ENCODE measurements at places on chromosomes 4 and X.

DNA sequence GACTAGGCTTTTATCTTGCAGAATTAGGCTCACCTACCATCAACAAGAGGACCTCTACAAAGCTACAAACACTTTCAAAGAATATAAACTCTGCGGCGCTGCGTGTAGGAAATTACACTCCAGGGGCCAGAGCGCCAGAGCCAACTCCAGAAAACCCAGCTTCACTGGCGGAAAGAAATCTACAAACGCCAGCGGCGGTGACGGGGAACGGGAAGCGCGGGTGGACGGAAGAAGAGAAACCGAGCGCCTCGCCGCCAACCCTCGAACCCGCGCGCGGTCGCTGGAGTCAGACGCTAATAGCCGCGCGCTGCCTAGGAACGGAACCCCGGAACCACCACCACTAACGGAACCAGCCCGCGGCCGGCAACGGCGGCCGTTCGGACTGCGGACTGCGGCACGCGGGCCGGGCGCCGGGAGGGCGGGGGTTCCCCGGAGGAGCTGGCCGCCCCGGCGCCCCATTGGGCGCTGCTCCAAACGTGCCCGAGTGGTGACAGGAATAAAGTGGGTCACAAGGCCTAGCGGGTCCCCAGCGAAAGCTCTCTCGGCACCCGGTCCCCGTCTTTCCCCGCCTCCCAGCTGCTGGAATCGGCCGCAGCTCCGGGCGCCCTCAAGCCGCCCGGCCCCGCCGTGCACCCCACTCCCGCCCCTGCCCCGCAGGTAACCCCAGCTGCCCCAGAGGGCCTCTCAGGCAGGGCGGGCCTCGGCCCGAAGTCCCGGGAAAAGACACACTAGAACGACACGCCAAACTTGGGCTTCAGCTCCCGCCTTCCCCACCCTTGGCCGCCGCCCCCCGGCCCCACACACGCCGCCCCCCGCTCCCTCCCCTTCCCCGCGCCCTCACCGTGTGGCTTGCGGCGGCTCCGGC, 836 bp downstream of the CLOCK start:
- peak; percentile 93 for DNase-seq

DNA sequence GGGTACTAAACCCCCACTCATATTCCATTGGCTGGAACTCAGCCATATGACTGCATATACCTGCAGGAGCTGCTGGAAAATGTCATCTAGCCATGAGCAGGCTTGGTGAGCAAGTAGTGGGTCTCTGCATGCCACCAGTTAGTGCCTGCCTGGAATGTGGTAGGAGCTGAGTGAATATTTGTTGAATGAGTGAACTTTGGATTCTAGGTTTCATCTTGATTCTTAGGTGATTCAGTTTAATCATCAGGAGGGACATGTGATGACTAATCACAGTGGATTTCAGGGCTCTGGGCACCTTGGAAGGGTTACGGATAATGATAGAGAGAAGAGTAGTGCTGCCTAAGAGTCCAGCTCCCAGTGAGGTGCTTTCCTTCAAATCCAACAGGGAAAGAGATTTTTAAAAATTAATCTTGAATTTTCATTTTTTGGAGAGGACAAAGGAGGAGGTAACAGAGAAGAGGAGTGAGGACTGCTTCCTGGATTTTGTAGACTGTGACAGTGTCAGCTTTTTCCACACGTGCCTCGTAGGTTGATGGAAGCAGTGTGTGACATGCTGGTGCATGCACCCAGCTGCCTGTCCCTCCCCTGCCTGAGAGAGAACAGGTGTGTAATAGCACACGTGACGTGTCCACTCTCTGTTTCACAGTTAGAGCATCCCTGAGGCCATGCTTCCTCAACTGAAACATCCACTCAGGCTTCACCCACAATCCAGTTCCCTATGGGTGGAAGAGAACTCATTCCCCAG, 30.4 kb downstream of the NHS start:
- no peak for DNase-seq

DNA sequence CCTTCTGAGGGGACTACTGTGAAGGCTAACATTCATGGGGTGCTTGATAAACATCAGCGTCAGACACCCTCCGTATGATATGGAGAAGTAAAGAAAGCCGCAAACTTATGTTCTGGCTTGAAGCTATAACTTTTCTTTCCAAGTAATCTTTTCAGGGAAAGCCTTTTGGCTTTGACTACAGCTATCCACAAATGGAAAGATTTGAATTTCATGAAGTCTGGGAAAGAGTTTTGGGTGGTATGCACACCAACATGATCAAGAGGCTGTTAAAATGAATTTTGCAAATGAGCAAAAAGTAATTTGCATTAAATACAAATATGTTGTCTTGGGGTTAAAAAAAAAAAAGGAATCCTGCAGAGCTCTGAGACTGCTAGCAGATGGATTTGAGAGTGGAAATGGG, 114.8 kb upstream of the LIMCH1 start:
- no peak for DNase-seq

- DNase-seq, result peak; percentile 69
Measured at GRCh38 chrX:132022198-132022966, 720 bp upstream of the STK26 start.

DNA sequence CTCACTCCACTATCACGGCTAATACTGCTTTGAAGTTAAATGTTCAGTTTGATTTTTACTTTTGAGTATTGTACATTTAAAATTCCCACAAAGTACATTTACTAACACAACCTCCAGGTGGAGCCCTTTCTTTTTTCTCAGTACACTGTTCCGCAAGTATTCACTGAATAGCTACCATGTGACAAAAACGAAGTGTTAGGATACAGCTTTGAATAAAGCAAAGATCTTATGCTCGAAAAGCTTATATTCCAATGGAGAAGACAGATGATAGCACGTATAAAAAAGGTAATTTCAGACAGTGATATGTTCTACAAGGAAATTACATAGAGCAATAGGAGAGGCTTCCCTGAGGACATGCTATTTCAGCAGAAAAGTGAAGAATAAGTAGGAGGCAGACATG, 60.7 kb upstream of the ABCG2 start:
- peak; percentile 85 for DNase-seq

- no peak for DNase-seq
Measured at GRCh38 chrX:11478911-11479310, 185.7 kb downstream of the AMELX start.

DNA sequence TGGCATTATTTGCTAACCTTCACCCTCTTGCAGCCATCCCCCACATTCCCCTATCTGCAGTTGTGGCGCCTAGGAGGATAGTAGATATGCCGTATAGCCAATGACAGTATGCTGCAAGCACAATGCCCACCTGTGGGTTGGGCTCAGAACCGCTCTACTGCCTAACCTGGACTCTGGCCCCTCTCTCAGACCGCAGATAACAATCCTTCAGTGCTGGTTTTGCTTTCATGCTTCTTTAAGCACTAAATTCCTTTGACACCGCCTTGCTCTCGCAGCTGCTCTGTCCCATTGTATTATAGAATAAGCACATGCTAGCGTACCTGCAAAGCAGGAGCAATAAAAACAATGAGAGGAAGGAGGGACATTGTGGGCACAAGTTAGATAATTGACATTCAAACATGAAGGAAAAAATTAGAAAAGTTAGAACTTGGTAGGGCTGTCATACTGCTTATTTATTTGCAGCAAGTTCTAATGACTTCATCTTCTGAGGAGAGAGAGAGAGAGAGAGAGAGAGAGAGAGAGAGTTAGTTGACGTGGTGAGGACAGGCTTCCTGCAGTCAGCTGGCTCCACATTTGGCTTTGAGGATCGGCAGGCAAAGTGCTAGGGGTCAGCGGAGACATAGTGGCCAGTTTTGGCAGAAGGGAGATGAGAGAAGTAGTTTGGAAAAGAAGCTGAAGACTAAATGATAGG, 55.8 kb downstream of the WWC2 start:
- DNase-seq, result no peak

GRCh38 chr4:47519239-47519883, 34.3 kb downstream of the ATP10D start:
- DNase-seq, result peak; percentile 12

- no peak for DNase-seq
Measured at GRCh38 chrX:1393871-1394615, 2.1 kb upstream of the SLC25A6 start.

DNA sequence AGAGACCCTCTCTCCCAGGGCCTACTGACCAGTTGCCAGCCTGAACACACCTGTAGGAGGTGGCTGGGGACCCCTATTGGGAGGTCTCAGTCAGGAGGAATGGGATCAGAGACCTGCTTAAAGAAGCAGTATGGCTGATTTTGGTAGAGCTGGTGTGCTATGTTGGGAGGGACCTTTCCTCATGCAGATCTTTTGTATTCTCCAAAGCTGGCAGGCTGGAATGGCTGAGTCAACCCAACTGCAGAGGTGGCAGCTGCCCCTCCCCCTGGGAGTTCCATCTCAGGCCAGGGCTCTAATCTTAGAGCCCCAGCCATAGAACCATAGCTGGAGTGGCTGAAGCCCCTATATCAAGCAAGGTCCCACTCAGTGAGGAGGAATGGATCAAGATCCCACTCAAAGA, 279.3 kb upstream of the BMP3 start:
- DNase-seq, result no peak

DNA sequence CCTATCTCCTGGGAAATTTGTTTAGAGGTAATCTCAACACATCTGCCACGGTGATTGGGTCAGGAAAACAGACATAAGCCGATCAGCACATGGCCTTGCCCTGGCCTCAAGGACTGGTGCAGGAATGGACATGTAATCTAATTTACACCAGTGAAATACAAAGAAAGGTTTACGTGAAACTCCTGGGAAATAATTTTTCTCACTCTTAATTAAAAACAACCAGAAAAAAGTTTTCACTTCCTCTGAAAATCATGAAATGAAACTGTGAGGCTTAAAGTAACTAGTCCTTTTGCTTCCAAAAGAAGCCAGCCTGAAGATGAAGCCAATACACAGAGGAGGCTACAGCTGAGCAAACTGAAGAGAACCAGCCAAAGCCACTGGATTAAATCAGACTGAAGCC, 154.1 kb upstream of the FAM241A start:
- no peak for DNase-seq

DNA sequence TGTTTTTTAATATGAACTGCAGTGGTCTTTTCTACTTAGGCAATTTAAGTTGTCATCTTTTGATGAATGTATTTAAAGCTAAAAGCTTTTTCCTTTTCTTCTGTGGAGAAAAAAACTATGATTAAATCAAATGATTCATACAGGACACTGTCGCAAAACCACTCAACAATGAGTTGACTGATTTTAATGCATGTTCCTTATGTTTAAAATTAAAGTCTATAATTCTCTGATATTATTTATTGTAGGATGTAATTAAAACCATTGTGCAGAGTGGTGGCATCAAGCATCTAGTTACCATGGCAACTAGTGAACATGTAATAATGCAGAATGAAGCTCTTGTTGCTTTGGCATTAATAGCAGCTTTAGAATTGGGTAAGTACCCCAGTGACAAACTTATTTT, 172.5 kb downstream of the RAP1GDS1 start:
- no peak for DNase-seq

DNA sequence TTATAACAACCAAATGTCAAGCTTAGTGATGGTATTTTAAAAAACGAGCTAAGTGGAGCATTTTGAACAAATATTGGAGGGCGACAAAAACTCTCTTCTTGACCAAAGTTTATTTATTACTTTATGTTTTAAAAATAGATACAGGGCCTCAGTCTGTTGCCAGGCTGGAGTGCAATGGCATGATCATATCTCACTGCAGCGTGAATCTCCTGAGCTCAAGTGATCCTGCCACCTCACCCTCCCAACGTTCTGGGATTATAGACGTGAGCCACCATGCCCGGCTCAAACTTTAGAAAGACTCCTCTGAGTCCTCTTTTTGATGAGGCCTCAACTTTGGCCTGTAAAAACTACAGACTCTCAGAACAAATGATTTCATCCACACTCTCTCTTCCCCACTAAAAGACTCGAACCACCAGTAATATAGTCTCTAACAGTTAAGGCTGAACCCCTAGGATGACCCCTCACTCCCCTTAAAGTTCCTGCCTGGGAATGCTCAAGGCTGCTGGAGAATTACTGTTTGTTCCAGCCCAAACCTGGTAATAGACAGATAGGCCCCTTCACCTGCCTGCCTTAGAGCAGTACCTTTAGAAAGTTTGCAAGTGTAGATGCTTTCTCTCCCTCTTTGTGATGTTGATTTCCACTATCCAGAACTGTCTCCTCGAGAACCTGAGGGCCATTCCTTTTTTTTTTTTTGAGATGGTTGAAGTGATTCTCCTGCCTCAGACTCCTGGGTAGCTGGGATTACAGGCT, 55.3 kb upstream of the HPSE start:
- no peak for DNase-seq

- peak; percentile 93 for DNase-seq
Measured at GRCh38 chr4:144355811-144356757, 215.6 kb upstream of the GYPA start.

- DNase-seq, result peak; percentile 8
Measured at GRCh38 chrX:149903889-149904748, 23.1 kb downstream of the MAGEA8 start.

- no peak for DNase-seq
Measured at GRCh38 chrX:71067089-71067488, 1.0 kb downstream of the SNX12 start.

GRCh38 chrX:86047174-86047935, at the start of gene CHM:
CHM (minus strand) TSS chrX:86047558; CDS start chrX:86047532, 26 bp downstream.
- no peak for DNase-seq

GRCh38 chr4:22978656-22979055, 285.9 kb downstream of the GBA3 start:
- no peak for DNase-seq

GRCh38 chr4:178823673-178824295, 1381.5 kb upstream of the AGA start:
- DNase-seq, result no peak

DNA sequence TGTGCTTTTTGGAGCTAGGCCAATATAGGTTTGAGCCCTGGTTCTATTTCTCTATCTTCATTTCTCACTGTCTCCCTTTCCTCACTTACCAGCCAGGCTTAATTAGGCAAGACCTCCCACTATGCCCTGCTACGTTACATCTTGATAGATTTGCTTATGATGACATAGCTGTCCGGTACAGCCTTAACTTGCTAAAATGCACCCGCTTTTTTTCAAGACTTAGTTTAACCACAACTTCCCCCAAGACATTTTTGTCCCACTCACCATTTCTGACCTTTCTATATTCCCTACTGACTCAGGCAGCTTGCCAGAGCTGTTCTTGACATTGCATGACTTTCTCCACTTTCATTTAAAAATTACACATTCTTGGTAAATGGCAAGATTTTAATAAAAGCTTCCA, 152.6 kb downstream of the MID1 start:
- DNase-seq, result peak; percentile 47

DNA sequence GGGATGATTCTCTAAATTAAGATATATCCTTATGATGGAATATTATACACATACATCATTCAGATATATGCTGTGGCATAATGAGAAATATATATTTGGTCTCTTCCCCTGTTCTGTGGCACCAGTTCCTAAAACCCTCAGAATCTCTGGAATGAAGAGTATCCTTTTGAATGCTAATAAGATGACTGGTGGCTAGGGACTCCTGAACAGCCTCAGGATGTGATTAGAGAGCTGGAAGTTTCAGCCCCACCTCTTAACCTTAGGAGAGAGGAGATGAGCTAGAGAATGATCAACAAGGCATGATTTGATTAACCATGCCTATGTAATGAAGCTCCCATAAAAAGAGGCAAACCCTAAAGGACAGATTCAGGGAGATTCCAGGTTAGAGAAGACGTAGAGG, 632.0 kb downstream of the IQCM start:
- no peak for DNase-seq

All from Kasumi-1 (cell line).